ENCODE measurements at places on chromosomes 13 and 19.
A peak's percentile ranks its signal among the peaks of the same experiment; 100 is the strongest.

GRCh38 chr19:58021541-58022282 lies 12.1 kb upstream of the ZSCAN1 start:
- DNase-seq, result no peak

- DNase-seq, result no peak
These were observed 265.9 kb downstream of the MYO16 start for GRCh38 chr13:108895220-108895704.

DNA sequence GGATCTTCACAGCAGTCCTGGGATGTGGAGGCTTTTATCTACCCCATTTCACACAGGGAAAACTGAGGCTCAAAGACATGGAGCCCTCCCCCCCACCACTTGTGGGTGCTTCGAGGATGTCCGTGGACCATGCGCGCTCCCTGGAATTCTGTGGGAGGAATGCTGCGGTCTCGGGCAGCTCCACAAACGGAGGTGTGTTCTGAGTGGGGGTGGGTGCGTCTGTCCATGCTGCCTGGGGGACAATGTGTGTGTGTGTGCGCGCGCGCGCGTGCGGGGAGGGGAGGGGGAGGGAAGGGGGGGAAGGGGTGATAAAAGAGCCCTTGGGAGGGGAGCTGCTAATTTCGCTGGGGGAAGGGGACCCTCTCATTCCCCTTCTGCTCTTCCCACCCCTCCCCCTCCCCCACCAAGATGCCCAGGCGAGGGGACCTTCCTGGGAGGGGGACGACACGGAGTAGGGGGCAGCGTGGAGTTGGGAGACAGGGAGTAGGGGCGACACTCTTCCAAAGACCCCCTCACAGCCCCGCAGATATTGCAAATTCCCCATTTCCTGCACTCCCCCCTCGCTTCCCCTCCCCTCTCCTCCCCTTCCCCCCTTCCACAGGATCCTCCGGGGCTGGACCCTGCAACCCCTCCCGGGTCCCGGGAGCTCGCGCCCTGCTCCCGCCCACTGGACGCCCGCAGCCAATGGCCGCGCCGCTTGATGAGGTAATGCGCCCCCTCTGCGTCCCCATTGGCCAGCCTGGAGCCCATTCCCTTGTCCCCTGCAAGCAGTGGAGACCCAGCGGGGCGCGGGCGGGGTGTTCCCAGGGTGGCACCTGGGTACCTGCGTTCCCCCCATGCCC lies 18.9 kb upstream of the ZNRF4 start:
- DNase-seq, result no peak

- no peak for DNase-seq
These were observed 19.7 kb downstream of the CUL4A start for GRCh38 chr13:113229161-113229560.

GRCh38 chr19:5001615-5002014 lies 32.7 kb downstream of the KDM4B start:
- DNase-seq, result no peak

GRCh38 chr19:19418555-19419260 lies 13.2 kb downstream of the GATAD2A start:
- DNase-seq, result no peak

GRCh38 chr13:34747507-34747906 lies 194.6 kb upstream of the NBEA start:
- no peak for DNase-seq

DNA sequence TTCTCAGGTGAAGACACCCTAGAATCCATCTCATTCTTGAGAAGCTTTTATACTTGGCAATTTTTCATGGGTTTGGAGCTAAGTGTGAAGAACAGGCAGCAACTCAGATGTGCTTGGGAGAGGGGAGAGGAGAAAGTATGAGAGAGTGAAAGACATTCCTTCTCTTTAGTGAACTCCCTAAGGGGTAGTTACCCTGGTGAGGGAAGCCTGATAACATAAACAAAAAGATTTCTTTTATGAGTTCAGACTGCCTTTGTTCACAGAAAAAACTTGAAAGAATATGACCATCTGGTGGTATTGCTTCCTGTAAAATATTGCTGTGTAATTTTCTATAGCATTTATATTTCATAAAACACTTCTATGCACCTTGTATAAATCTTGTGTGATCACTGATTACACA lies at the start of gene STOML3:
Gene STOML3 (minus strand): TSS at position 139 of the 400 bp plus-strand sequence. CDS start 110 bp downstream, at position 29.
- no peak for DNase-seq

GRCh38 chr19:53553156-53553555 lies 15.2 kb downstream of the ZNF331 start:
- DNase-seq, result no peak

DNA sequence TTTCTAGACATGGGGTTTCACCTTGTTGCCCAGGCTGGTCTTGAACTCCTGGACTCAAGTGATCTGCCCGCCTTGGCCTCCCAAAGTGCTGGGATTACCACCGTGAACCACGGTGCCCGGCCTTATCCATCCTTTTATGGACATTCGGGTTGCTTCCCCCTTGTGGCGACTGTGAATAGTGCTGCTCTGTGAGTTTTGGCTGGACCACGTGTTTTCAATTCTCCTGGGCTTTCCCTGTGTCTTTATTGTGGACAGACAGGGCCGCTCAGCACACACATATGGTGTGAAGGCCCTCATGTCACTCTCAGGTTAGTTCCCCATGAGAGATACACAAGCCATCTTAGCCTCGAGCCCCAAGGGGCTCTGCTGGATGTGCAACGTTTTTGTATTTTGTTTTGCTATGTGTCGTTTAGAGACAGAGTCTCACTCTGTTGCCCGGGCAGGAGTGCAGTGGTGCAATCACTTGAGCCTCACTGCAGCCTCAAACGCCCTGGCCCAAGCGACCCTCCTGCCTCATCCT lies 40.5 kb downstream of the MAU2 start:
- peak; percentile 32 for DNase-seq

- DNase-seq, result no peak
These were observed 2265.1 kb upstream of the PCDH20 start for GRCh38 chr13:63680704-63681103.

DNA sequence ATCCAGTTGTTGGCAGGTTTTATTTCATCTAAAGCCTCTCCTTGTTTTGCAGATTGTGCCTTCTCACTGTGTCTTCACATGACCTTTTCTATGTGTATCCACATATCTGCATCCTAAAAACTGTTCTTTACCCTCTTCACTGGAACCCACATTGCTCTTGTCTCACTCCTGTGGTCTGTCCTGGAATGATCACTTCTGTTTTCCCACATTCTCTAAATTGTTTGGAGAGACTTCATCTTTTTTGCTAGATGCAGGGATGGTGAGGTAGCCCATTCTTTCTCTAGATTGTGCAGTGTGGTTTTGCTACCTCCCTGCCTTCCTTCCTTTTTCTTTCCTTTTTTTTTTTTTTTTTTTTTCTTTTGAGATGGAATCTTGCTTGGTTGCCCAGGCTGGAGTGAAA lies 608.6 kb upstream of the MIR17HG start:
- DNase-seq, result no peak

- DNase-seq, result no peak
These were observed at the start of gene FUT2 for GRCh38 chr19:48695743-48696352. FUT2 (plus strand) TSS chr19:48695971; CDS start chr19:48702957, 6,986 bp downstream.

DNA sequence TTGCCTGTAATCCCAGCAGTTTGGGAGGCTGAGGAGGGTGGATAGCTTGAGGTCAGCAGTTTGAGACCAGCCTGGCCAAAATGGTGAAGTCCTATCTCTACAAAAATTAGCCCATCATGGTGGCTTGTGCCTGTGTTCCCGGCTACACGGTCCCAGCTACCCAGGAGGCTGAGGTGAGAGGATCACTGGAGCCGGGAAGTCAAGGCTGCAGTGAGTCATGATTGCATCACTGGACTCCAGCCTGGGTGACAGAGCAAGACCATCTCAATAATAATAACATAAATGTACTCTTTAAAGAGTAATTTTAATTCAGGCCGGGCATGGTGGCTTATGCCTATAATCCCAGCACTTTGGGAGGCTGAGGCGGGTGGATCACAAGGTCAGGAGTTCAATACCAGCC lies 38.7 kb downstream of the SKA3 start:
- no peak for DNase-seq

- no peak for DNase-seq
These were observed 651 bp upstream of the POLR1D start for GRCh38 chr13:27621116-27621365.

- DNase-seq, result no peak
These were observed 6.3 kb downstream of the LYPD4 start for GRCh38 chr19:41837981-41838708.

DNA sequence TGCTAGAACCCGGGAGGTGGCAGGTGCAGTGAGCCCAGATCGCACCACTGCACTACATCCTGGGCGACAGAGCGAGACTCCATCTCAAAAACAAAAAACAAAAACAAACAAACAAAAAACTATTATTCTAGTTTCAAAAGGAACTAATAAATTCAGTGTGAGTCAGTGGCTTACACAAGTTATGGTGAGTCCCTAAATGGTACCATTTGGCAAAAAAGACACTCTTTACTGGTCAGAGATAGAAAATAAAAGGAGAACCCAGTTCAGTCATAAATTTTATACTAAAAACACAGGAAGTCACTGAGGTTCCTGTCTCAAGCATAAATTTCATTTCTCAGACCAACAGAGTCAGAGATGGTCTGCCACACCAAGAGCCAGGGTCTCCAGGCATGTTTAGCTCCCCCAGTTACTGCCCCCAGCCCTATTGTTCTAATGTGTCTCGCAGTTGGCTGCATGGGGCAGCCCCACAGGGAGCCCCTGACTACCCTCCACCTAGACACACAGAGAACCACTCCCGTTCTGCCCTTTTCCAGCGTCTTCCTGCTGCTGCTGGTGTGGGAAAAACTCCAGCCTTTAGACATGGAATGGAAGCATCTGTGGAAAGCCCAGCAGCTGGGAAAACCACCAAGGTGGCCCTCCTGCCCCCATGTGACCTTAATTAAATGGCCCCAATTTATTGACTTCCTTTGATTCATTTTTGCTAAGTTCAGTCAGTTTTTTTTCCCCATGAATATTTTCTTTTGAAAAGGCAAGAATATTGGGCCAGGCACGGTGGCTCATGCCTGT lies 12.2 kb downstream of the THSD1 start:
- DNase-seq, result no peak

- DNase-seq, result no peak
These were observed 40.5 kb upstream of the ITM2B start for GRCh38 chr13:48192411-48192935.

DNA sequence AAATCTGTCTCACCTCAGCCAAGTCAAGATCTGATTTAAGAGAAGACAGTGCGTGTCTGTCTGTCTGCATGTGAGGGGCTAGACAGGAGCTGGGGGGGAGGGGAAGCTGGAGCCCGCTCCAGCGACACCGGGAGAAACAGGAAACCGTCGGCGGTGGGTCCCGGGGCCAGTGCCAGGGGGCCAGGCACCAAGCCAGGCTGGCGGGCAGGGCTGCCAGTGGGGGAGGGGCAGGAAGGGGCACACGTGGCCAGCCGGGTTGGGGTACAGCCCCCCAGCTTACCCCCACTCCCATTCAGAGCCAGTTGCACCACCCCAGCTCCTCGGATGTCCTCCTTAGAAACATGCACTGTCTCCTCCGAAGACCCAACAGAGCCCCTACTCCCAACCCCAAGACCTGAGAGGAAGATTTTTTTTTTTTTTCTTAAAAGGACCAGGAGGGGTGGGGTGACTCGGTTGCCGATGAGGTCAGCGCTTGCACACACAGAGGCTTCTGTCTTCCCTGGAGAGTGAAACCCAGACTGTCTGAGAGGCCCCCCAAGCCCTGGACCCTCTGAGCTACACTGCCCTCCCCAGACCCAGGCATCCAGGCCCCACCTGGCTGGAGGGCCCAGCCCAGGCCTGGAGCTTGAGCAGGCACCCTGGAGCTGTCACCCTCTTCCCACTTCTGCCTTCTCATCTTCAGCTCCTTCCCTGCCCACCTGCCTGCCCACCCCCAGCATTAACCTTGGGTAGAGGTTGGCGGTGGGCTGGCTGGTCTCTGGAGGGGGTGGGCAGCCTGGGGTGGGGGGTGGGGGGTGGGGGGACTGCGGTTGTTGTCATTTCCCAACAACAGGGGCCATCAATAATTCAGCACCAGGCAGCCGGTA lies 4.0 kb downstream of the ERF start:
- no peak for DNase-seq

- no peak for DNase-seq
These were observed 108.6 kb downstream of the AKAP11 start for GRCh38 chr13:42380420-42381164.

DNA sequence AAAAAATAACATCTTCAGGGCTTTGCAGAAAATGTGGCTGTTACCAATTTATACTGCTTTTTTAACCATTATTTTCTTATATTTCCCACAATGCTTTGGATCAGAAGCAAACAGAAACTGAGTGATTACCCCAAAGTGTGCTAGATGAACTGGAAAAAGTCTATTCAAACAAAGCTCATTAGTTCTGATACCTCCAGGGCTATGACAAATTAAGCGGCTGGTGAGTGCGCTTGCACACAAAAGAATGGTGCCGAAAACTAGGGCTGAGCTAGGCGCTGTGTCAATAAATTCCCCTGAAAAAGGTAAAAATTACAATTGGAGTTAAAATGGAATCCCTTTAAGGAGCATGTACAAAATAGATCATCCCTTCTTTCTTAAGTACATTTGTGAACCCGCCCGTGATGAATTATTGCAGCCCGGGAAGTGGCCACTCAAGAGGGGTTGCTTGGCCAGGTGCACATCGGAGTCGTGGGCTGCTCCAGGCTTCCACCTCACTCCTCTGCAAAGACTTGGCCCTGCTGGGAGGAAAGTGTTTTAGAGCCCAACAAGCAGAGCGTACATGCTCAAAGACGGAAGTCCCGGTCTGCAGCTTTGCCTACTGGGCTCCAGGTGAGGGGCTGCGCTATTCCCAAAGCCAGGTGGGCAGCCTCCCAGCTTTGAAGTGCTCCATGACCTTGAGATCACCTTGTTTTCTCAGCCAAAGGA lies 164.0 kb upstream of the ZNF507 start:
- DNase-seq, result no peak

DNA sequence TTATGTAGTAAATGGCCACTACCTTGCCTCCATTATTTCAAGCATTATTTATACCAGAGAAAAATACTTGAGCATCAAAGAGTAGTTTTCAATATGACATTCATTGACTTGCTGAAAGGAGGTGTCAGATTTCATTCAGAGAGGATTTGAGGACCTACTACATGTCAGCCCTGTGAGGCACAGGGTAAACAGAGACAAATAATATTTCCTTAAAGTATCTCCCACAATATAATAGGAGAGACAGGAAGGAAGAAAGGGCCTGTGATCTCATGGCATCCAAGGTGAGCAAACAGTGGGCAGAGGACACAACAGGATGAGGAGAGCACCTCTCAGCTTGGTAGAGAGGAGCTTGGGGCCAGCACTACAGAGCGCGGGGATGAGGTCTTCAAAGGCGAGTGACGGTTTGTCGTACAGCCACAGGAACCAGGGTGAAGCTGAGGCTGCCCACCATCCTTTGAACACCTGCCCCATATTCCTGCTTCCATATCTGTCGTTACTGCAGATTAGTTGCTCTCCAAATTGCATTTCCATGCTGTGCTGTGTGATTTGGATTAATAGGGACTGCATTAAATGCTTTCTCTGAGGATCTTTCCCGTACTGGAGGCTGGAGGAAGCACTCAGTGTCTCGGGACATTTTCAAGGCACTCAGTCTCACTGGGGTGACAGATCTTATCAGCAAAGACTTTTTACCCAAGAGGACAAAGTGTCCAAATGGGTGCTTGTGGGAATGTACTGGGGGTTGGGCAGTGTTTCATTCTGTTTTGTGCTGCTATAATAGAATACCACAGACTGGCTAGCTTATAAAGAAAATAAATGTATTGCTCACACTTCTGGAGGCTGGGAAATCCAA lies 59.2 kb downstream of the GJA3 start:
- no peak for DNase-seq

All from SK-N-MC (cell line).